Iris pigment epithelial cell (primary cell): ENCODE measurements at places on chromosomes 4 and X.
A peak's percentile ranks its signal among the peaks of the same experiment; 100 is the strongest.

DNA sequence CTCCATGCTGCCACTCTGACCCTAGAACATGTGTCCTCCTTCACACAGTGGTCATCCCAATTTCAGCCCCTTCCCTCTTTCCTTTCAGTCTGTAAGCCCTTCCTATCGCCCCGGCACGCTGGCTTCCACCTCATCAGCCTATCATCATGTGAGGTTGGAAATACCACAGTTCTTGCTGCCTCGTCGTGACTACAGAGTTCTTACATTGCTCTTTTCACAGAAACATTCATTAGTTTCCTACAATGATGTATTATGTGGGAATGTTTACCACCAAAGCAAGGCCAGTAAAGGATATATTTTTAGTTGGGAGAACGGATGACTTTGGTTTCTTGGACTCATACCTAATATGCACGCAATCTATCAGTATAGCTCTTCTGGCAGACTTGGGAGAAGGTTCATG is 169.5 kb upstream of the BOD1L1 start:
- DNase-seq, result no peak

GRCh38 chr4:140906993-140907962 is 151.1 kb upstream of the TBC1D9 start:
- DNase-seq, result no peak

GRCh38 chrX:20059467-20060128 is 57.1 kb downstream of the MAP7D2 start:
- DNase-seq, result no peak

DNA sequence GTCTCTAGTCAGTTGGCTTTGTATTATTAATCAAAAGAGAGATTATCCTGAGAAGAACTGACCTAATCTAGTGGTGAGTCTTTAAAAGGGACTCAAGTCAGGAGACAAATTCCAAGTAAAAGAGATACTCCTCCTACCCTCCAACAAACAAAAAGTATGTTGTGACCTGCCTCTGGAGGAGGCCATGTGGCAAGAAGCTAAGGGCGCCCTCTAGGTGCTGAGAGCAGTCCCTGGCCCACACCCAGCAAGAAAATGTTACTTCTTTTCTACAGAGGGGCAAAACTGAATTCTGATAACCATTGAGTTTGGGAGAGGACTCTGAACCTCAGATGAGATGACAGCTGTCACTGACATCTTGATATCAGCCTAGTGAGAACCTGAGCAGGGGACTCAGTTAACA is 953.6 kb upstream of the AGA start:
- DNase-seq, result no peak

DNA sequence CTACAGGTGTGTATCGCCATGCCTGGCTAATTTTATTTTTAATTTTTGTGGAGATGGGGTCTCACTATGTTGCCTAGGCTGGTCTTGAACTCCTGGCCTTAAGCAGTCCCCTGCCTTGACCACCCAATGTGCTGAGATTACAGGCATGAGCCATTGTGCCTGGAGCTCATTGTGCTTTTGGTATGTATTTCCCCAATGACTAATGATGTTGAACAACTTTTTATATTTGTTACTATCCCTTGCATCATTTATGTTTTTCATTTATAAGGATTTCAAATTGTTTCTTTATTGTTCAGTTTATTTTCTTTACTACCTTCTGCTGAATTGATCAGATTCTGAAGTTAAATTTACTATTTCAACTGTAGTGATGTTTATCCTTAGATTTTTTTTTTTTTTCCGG is 199.7 kb downstream of the CEP135 start:
- DNase-seq, result peak; percentile 5

GRCh38 chrX:136291824-136292223 is 8.9 kb upstream of the ADGRG4 start:
- no peak for DNase-seq

- no peak for DNase-seq
Observed at GRCh38 chr4:26067035-26067434, 153.0 kb downstream of the SMIM20 start.

DNA sequence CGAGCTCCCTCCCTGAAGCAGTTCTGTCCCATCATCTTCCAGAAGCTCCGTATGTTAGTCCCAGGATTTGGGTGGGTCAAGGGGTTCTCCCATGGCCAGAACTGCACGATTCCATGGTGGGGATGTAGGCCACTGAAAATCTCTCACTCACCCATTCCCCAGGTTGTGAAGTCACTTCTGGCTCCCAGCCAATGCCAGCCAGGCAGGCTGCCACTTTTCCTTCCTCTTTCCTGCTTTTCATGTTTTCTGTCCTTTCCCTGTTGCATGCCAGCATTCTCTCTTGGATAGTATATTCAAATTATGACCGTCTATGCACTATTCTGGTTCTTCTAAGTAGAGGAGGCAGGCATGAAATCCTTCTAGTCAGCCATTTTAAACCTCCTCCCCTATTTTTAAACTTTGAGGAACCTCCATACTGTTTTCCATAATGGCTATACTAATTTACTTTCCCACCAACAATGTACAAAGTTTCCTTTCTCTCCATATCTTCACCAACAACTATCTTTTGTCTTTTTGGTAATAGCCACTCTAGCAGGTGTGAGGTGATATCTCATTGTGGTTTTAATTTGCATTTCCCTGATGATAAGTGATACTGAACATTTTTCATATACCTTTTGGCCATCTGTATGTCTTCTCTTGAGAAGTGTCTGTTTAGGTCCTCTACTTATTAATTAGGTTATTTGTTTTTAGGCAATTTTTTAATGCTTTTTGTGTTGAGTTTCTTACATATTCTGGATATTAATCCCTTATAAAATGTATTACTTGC is 182.1 kb upstream of the TET2 start:
- DNase-seq, result no peak

DNA sequence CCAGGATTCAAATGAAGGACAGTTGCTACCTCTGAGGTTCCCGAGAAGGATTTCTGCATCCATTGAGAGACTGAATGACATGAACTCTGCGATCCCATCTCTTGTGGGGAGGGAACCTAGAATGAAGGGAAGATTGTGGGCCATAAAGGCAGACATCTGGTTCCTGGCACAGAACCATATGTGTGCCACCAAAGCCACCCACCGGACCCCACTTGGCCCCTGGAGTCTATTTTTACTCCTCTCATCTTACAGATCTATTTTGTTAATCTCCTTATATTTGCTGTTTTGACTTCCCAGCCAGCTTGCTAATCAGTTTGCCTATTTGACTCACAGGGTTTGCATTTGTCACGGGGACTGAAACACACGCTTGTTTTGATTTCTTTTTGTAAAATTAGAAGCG is 7.3 kb downstream of the SOD3 start:
- DNase-seq, result no peak

DNA sequence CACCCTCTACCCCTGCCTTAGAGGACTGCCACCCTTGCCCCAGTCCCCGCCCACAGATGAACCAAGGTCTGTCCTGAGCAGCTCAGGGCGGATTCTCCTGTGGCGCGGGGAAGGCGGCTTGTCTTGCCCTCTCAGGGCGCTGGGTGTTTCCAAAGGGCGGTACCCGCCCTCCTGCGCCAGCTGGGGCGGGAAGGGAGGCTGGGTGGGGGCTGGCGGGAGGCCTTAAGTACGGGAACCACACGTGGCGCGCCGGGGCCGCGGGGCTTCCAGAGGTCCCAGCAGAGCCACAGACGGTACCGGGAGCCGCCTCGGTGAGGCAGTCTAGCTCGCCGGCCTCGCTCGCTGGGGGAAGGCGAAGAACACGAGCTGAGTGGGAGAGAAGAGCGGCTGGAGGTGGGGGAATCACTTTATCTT is 361.1 kb downstream of the MID1IP1 start:
- no peak for DNase-seq

- no peak for DNase-seq
Observed at GRCh38 chrX:31181377-31182000, 109.6 kb upstream of the FTHL17 start.

DNA sequence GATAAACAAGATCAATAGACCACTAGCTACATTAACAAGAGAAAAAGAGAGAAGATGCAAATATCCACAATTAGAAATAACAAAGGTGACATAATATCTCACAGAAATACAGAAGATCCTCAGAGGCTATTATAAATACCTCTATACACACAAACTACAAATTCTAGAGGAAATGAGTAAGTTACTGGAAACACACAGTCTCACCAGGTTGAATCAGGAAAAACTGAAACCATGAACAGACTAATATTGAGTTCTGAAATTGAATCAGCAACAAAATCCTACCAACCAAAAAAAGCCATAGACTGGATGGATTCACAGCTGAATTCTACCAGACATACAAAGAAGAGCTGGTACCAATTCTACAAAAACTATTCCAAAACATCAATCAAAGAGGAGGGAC is 211.8 kb upstream of the CPEB2 start:
- no peak for DNase-seq

GRCh38 chrX:39438603-39439602 is 637.6 kb downstream of the MID1IP1 start:
- no peak for DNase-seq

DNA sequence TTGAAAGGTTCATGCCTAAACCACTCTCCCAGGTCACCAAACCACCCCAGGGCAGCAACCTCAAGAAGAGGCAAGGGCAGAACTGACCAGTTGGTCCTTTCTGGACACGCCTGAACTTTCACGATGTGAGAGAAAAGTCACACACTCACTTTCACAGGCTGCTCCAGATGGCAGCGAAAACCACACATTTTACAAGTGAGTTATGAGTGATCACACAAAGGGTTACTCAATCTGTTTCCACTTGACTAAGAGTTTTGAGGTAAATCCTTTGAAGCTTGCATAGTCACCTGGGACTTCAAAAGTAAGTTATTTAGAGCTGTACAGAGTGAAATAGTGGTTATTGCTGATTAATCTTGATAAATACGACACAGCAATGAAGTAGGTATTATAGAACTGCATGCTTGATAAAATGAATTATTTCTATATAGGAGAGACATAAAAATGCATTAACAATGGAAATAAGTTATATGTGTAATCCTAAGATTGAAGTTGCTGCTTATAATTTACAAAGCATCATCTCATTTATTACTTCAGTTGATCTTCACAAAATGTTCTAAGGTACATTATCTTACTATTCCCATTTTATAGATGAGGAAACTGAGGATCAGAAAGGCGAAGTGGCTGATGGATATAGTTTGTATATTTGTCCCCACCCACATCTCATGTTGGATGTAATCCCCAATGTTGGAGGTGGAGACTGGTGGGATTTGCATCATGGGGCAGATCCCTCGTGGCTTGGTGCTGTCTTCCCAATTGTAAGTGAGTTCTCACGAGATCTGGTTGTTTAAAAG is 103.0 kb upstream of the KLF3 start:
- DNase-seq, result no peak

DNA sequence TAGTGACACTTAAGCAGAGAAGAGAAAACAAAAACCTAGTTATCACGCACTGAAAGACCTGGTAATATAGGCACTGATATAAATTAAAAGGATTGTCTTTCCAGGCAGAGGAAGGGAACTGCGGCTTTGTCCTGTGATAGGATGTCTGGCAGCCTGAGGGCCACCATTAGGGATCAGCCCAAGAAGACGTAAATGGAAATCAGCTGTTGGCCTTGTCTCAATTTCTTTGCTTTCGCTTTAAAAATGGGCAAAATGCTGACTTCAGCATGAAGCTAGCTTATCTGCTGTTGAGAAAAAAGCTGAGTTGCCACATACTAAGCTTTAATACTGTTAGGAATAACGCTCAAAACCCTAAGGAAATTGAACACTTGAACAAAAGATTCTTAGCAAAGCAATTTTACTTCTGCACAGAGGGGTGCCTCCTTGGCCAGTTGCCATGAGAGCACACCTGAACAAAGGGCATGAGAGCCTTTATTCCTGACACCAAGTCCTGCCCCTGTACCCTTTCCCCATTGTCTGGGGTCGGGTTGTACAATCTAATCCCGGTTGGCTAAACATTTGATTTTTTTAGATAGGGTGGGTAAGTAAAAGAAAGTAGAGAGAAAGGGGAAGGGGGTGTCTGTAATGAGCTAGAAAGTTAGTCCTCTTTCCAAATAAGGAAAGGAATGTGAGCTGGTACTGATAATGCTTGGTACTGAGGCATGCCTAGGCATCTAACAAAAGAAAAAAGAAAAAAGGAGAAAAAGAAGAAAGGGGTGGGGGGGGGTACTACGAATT is 85.1 kb upstream of the UCP1 start:
- DNase-seq, result peak; percentile 82

GRCh38 chr4:118224243-118224829 is 128.5 kb downstream of the PRSS12 start:
- peak; percentile 70 for DNase-seq

DNA sequence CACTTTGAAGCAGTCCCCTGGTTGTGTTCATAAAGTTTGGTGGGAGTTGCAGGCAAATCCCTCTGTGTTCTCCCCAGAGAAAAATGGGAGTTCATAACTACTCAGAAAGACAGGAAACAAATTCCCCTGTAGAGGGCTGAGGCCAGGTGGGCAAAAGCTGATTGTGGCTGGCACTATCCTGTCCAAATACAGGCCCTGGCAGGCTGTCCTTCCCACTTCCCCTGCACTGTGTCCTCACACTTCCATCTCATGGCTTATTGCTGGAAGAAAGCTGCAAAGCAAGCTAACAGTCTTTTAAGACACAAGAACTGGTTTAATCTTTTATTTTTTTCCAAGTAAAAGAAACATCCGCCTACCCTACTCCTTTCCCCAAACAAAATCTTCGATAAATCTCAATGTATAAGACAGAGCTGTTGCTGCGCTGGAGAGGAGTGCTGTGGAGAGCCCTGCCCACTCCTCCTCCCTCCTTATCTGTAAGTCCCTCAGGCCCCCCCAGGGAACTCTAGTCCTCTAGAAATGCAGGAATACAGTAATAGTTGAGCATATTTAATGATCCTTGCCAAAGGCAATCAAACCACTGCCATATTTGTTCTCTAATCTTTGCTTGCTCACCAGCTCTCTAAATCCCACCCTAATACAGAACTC is 14.0 kb downstream of the TAPT1 start:
- no peak for DNase-seq

GRCh38 chr4:166169111-166169510 is 296.1 kb downstream of the TLL1 start:
- peak; percentile 3 for DNase-seq

DNA sequence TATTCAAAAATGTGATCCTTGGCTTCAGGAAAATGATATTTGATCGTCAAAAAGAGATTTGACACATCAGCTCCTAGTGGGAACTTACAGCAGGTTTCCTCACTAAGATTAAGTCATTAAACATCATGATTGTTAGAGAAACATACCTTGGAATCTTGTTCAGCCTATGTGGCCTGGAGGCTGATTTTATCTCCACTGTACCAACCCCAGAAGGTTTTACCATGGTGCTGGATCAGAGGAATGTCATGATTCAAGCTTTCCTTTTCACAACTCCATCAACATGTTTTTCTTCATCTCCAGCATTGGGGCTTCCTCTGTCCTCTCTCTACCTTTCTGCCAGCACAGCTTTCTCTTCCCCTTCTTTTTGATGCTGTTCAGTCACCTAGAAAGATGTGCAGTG is 68.4 kb upstream of the MID1IP1 start:
- DNase-seq, result no peak

DNA sequence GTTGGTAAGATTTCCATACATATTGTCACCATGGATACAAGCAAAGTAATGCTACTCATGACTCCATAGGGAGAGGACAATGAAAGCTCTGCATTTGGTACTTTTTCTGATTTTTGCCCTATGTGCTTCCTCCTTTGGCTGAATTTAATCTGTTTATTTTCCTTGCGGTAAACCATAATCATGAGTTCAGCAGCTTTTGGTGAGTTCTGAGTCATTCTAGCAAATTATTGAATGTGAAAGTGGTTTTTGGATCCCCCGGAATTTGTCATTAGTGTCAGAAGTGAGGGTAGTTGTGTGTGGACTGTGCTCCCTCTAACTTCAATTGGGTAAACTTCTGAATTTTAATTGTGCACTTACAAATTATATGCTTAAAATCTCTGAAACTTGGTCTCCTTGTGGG is 170.3 kb downstream of the MOSPD2 start:
- DNase-seq, result peak; percentile 11

- DNase-seq, result no peak
Observed at GRCh38 chrX:13825178-13825762, 8.4 kb upstream of the GPM6B start.

GRCh38 chrX:110228453-110228852 is 89.4 kb downstream of the AMMECR1 start:
- DNase-seq, result no peak
